ENCODE measurements at places on chromosomes 7 and 10. TPM values are rescaled to one million over a fixed set of nuclear protein-coding genes. Genes with fewer than 3 reads are reported as not detected.

PNLIPRP2 gene
- 16.7 TPM for polyA plus RNA-seq

SHLD2 gene
- 21.5 TPM for polyA plus RNA-seq

RHBDD2 gene
- 177 TPM for polyA plus RNA-seq

SUN3 gene
- not detected for polyA plus RNA-seq

PLAC9 gene
- polyA plus RNA-seq: 92.9 TPM

SPDYE2B gene
- polyA plus RNA-seq: not detected

IGF2BP3 gene
- 31.1 TPM for polyA plus RNA-seq

TMEM26 gene
- 0.27 TPM for polyA plus RNA-seq

LIPJ gene
- polyA plus RNA-seq: not detected

KIAA1549 gene
- 3.4 TPM for polyA plus RNA-seq

CEP41 gene
- polyA plus RNA-seq: 17.2 TPM

ZNF804B gene
- polyA plus RNA-seq: not detected

PRSS37 gene
- not detected for polyA plus RNA-seq

CXCL12 gene
- 11.1 TPM for polyA plus RNA-seq

CLDN3 gene
- 125 TPM for polyA plus RNA-seq
